ENCODE measurements at places on chromosomes 12 and 14.
A peak's percentile ranks its signal among the peaks of the same experiment; 100 is the strongest.

GRCh38 chr14:20652996-20653975 lies 11.8 kb upstream of the OR6S1 start:
- no peak for DNase-seq

- no peak for DNase-seq
These were observed 76.7 kb downstream of the PEBP1 start for GRCh38 chr12:118212606-118213005.

DNA sequence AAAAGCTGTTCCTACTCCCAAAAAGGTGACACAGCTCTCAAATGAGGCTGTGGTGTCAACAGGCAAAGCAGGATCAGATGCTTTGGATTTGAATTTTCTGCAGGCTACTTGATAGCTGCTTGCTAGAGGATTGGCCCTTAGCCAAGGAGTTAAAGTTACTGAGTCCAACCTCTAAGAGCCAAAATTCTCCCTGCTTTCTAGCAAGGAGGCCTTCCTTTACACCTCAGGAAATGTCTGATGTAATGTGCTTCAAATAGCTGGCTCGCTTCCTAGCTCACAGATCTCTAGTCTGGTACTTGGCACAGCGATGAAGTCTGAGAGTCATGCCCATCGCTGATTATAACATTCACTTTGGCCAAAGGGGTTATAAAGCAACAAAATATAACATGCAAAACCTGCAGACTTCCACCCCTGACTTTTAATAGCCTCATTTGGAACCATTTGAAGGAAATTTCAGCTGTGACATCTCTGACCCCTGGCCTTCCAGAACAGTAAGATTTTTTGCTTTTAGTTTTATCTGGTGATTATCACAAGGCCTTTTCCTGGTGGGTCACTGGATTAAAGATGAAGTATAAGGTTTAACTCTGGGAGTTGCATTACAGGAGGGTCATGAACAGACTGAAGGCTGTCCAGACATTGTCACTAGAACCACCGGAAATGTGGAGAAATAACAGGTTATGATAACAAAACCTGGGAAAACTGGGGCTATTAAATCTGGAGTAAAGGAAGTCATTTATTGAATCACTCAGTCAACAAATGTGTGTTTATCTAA lies 189.7 kb downstream of the EPS8 start:
- DNase-seq = no peak

DNA sequence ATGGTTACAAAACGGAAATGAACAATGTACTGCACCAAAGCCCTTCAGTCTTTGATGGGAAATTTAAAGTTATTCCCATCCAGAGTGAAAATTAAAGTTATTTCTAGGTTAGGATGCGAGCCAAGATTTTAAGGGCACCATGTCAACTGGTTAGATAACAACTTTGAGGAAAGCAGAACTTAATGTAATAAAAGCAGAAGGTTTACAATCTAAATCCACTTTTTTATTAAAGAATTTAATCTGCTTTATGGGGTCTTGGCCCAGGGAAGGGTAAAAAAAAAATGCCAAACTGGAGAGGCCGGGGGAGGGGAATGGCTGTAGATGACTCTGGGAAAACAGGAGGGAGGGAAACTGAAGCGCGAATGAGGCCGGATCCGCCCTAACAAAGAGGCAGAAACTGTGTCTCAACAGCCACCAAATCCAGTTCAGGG lies 108.2 kb upstream of the ATF7IP start:
- DNase-seq = no peak

DNA sequence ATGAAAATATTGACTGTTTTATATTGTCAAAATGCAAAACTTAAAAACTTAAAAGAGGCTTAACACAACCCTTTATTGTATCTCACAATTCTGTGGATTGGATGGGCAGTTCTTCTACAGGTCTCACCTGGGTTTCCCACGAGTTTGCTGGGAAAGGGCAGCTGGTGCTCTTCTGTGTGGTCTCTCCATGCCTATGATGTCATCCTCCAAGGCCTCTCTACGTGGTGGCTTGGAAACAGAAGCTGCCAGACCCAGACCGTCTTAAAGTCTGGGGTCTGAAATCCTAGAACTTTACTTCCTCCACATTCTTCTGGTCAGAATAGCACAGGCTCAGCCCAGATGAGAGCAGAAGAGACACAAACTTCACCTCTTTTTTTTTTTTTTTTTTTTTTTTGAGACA lies 36.5 kb upstream of the KICS2 start:
- no peak for DNase-seq

DNA sequence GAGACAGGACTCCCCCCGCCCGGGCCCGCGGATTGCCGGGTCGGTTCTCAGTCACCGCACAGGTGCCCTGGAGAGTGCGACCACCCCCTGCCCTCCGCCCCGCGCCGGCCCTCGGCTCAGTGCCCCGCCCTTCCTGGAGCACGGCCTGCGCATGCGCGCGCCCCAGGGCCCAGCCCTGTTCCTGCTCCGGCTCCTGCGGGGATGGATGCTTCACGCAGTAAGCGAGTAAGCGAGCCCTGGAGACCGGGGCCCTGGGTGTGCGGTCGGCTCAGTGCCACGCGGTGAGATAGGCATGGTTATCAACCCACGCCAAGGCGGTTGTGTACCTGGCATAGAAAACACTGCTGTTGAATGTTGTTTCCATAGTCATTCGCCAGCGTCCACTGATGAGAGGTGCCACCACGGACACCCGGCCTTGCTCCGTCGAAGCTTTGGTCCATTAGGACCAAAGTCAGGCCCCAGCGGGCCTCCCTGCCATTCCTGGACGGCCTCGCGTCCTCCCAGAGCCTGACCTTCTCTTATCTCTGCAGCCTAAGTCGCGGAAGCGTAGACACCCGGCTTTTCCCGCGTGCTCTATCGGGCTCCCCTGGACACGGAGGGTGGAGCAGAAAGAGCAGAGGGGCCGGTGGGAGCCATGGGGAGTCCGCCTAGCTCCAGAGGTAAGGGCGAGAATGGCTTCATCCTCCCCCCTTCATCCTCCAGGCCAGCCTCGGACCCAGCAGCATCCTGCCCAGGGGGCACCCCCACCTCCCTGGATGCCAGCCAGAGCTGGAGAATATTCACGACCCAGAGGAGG lies 90.6 kb downstream of the PAPOLA start:
- DNase-seq = peak; percentile 42

DNA sequence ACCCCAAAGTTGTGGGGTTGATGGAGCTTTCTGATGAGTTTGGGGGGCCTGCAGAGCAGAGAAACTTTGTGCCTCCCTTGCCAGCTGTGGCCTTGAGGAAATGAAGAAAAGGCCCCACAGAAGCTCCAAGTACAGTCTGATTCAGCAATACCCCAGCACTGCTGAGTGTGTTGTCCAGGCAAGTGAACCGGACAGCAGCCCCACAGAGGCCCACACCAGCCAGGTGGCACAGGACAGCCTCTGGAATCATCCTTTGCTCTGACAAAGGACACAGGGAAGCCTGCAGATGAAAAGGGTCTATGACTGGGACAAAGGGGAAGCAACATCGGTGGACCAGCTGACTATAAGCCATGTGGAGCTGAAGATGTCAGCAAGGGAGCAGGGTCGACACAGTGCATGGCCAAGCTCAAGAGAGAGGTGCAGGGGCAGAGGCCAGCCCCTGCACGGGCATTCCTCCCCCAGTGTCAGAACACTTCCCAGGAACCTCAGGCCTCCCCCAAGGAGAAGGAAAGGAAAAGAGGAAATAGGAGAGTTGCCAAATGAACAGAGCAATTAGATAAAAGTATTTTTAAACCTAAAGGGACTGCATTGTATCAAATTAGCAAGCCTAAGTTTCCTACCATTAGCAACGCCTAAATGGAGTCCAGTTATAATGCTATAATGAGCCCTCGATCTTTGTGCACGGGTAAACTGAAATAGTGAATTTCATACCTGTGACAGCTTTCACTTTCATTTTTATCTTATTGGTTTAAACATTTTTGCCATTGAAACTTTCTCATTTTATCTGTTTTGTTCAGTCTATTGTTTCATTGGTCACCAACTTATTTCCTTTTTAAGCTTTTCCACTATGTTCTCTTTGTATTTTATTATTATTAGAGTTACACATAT lies 46.3 kb upstream of the PTGDR start:
- no peak for DNase-seq

DNA sequence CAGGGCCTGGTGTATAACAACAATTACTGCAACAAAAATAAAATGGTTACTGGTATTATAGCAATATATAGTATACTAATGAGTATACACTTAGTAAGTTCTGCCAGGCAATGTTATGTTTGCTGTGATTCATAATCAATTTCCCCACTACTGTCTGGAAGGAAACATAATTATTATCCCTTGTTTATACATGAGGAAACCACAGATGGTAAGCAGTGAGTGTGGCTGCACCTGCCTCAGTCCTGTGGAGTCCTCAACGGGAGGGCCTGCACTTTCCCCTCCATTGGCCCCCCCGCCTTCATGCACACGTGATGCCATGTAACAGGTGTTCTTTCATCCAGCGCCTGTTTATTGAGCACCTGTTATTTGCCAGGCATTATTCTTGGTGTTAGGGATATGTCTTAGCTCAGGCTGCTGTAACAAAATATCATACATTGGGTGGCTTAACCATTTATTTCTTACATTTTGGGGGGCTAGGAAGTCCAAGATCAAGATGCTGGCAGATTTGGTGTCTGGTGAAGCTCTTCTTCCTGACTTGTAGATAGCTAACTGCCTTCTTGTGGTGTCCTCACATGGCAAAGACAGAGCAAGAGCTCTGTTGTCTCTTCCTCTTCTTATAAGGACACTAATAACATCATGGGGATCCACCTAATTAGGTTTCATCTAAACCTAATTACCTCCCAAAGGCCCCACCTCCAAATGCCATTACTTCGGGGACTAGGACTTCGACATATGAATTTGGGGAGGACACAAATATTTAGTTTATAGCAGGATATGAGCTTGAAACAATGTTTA lies 59.5 kb upstream of the CHGA start:
- no peak for DNase-seq

GRCh38 chr12:2959505-2960389 lies 550 bp downstream of the TEAD4 start:
- DNase-seq = no peak

GRCh38 chr14:49971156-49972130 lies 78.6 kb downstream of the ARF6 start:
- DNase-seq = peak; percentile 64

GRCh38 chr12:64125913-64126312 lies 96.2 kb downstream of the KICS2 start:
- no peak for DNase-seq

- no peak for DNase-seq
These were observed 62.2 kb upstream of the ST8SIA1 start for GRCh38 chr12:22396735-22397134.

DNA sequence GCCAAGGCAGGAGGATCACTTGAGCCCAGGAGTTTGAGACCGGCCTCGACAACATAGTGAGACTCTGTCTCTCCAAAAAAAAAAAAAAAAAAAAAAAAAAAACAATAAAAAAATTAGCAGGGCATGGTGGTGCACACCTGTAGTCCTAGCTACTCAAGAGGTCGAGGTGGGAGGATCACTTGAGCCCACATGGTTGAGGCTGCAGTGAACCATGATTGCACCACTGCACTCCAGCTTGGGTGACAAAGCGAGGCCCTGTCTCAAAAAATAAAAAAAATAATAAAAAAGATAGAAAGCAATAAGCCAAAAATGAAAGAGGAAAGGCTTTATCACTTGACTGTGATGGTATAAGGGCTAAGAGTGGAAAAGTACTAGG lies 10.2 kb upstream of the PEBP1 start:
- DNase-seq = no peak

- no peak for DNase-seq
These were observed 465.6 kb downstream of the MED13L start for GRCh38 chr12:115811929-115812328.

- DNase-seq = no peak
These were observed 33.1 kb upstream of the FBXO34 start for GRCh38 chr14:55238019-55238680.

DNA sequence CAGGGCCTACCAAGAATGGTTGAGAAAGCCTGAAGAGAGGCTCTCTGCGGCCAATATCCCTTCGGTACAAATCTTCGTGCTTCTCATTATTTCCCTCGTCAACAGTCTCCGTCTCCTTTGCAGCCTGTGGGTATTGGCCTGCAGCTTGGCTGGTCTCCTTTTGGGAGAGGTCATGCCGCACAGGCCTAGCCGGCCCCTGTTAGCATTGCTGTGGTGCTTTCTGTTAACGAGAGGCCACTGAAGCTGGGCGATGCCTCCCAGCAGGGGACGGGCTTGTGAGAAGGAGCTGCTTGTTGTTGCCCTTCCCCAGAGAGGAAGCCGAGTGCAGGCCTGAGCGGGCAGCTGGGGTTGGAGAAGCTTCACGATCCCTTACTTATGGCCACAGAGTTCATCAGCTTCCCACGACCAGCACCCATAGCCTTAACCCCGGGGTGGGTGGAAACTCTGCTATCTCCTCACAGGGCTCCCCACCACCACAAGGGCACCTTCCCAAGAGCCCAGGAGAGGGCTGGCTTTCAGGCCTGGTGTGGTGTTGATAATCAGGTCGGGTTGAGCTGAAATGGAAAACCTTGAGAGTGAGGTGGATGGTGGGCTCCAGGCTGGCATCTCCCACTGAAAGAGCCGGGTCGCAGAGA lies 228.6 kb downstream of the ZFP36L1 start:
- DNase-seq = no peak

- DNase-seq = no peak
These were observed 279.6 kb downstream of the PDZRN4 start for GRCh38 chr12:41467591-41468325.

GRCh38 chr12:32039917-32040575 lies 66.6 kb upstream of the BICD1 start:
- no peak for DNase-seq

DNA sequence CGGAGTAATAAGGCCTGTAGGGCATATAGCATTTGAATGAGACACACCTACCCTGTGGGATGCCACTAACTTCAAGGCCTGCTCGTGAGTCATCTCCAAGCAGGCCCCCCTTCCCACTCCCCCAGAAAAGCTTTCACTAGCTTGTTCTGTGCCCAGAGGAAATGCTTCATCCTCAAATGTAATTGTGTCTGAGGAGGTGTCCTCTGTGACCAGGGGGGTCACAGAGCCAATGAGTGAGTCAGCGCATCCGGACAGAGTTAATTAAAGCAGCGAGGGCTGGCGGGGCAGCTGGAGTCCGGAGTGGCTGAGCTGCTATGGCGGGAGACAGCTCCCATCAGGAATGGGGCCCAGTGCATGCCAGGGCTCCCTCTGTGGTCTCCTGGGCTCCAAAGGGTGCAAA lies 27.0 kb upstream of the ESRRB start:
- no peak for DNase-seq

DNA sequence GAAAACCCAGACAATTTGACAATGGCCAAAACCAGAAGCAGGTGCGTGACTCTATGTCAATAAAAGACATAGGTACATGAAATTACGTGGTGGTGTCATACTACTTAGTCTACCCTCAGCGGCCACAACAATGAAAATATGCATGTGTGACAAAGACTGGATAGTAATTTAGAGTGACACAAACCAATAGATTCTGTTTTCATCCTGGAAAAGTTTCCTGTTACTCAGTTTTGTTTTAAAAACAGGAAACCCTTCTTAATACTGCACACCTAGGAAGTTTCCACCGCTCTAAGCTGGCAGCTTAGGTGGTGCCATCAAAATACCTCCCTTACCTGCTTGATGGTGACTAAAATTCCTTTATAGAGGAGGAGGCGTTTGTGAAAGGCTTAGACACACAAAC lies 15.1 kb downstream of the POU6F1 start:
- no peak for DNase-seq

All from stimulated activated CD8-positive, alpha-beta memory T cell treated with anti-CD3 and anti-CD28 coated beads, Interleukin-7, amount 100 ng/mL, for 48 hours (primary cell).